Activated CD4-positive, alpha-beta memory T cell treated with anti-CD3 and anti-CD28 coated beads, Interleukin-2, amount 10 ng/mL, durations not matched to agents 7 days and 5 days (primary cell): ENCODE measurements at places on chromosomes 1 and 21.

DNA sequence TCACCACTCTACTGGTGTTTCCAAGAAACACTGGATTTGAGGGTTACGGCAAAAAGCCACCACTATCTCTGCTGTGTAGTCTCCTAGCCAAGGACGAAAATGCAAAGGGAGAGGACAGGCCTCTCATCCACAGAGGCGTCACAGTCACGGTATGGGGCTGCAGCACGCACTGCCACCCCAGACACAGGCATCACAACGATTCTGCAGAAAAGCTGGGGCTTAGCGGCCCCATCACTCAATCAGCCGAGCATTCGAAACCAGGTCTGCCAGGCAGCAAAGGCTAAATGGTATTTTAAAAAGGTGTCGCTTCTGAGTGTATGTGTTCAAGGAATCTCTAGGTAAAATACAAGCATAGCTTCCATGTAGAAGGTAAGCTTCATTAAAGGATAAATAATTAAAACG, 1.4 kb downstream of the RIPK4 start:
- no peak for DNase-seq

GRCh38 chr1:151774256-151774922, 11.1 kb upstream of the MRPL9 start:
- no peak for DNase-seq

DNA sequence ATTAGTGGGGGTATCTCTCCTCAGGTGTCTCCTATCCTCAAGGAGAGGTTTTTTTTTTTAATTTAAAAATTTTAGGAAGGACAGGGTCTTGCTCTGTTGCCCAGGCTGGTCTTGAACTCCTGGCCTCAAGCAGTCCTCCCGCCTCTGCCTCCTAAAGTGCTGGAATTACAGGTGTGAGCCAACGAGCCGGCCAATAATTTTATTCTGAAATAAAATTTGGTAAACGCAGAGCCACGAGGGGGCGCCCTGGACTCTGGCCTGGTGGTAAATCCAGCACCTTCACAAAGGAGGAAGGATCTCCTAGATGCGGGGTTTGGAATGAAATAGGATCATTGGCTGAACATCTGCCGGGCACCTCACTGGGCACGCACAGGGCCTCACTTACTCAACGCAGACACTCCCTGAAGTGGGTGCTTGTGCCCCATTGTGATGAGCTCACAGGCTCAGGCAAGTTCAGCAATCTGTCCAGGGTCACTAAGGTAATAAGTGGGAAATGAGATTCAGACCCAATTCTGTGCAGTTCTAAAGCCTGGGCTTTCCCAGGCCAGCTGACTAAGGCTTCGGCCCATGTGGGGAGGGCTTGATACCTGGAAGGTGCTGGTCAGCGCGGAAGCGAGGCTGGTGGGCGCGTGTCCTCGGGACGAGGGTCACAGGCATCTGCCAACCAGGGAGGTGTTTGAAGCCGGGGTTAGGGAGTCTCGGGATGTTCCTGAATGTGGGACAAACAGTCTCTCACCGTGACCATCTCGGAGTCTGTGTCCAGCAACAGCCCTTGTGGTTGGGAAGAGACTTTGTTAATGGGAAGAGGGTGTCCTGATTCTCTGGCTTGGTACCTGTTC, 32.7 kb upstream of the ETV3 start:
- peak; percentile 56 for DNase-seq

GRCh38 chr1:82492159-82492558, 691.4 kb downstream of the ADGRL2 start:
- DNase-seq: no peak

- DNase-seq: no peak
These were observed 301.9 kb upstream of the RUNX1 start for GRCh38 chr21:35350965-35351364.

DNA sequence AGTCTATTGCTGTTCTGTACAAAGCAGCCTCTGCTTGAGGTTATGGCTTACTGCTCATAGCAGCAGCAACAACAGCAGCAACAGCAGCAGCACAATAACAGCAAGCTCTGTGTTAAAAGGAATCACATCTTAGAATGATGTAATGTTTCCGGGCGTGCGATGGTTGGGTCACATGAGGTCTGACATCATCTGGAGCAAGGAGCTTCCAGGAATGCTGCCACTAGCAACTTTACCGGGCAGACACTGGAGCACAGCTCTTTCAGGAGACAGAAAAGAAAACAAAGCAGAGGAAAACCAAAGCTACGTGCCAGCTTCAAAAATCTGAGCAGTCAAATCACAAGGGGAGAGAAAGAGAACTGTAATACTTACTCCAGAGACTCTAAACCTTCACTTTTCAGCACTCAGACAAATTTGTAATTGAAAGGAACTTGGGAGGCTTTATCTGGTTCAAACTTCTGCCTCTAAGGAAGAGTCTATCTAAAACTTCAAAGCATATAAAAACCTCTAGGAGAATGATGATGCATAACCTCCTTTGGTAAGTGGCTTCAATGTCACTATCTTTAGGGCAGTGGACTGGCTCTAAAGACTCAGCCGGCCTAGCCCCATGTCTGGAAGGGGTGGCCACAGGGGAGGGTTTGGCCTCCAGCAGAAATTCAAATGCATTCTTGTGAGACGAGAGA, 28.3 kb upstream of the RAB3GAP2 start:
- no peak for DNase-seq

DNA sequence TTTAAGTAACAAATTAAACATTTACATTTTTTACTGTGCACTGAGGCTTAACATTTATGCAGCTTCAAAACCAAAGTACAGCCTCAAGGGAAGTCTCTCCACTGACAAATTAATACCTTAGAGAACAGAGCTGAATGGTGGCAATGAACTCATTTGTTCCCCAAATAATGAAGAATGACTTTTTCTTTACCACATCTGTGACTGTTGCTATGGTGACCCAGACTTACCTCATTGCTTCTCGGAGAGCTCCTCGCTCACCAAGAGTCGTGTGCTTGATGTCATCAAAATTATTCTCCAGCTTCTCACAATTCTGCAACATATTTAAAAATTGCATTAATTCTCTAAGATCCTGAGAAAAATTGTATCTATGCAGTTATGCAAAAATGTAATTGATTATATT, 92.9 kb downstream of the DPYD start:
- DNase-seq: no peak

DNA sequence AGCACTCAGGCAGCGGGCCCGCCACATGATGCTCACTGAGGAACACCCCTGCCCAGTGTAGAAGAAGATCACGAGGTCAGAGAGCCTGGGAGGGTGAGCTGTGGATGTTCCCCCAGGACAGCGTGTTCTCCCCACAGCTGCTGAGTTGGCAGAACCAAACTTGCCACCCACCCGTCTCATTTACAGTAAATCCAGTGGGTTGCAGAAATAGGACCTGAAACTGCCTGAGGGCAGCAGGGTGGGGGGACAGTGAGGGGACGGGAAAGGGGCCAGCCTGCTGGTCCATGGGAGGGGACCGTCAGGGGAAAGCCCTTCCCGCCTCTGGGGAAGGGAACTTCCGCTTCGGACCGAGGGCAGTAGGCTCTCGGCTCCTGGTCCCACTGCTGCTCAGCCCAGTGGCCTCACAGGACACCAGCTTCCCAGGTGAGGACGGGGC, at the start of gene C1QB:
TSS of gene C1QB (plus strand) at position 356 of the 436 bp plus-strand sequence. CDS start 6,227 bp downstream, outside the sequence.
- no peak for DNase-seq

DNA sequence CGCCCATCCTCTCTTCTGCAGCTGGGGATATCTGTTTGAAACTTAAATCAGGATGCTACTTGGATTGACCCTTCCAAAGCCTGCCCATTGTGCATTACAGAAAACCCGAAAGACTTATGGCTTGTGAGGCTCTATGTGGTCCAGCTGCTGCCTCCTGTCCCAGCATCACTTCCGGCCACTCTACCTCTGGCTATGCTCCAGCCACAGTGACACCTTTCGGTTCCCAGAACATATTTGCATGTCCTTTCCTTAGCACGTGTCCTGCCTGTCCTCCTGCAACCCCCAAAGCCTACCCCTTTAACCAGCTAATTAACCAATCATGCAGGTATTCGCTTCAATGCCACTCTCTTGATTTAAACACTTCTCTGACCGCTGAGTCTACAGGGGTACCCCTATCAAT, 167.6 kb downstream of the PRDM2 start:
- no peak for DNase-seq

- peak; percentile 95 for DNase-seq
These were observed at the start of gene DHX9 for GRCh38 chr1:182839209-182840066. Gene DHX9 (plus strand): TSS chr1:182839347. CDS start chr1:182842567, 3,220 bp downstream.

DNA sequence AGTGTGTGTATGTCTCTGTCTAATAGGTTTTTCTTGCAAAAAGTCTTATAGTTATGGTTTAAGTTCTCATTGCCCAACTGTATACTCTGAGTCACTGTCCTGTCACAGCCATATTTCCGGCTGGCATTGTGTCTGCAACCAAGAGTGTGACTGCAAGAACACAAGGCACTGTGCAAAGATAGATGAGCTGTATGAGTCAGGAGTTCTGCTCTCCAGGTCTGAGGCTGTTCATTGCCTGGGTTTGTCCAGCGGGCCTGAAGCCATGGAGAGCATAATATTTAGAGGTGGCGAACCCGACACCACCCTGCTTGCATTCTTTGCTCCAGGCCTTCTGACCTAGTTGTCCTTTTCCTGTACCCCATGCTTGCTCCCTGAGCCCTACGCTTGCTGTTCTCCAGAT, 50.9 kb upstream of the CNIH3 start:
- no peak for DNase-seq

- DNase-seq: no peak
These were observed 7.5 kb upstream of the SOX13 start for GRCh38 chr1:204065174-204065985.

- no peak for DNase-seq
These were observed 85.8 kb upstream of the ZNF648 start for GRCh38 chr1:182147136-182147820.

GRCh38 chr1:15936025-15936424, 39.9 kb downstream of the ZBTB17 start:
- DNase-seq: no peak

- no peak for DNase-seq
These were observed 1.7 kb upstream of the ANGPTL7 start for GRCh38 chr1:11187494-11187893.

- no peak for DNase-seq
These were observed 305.8 kb upstream of the ZP4 start for GRCh38 chr1:238196516-238196915.

DNA sequence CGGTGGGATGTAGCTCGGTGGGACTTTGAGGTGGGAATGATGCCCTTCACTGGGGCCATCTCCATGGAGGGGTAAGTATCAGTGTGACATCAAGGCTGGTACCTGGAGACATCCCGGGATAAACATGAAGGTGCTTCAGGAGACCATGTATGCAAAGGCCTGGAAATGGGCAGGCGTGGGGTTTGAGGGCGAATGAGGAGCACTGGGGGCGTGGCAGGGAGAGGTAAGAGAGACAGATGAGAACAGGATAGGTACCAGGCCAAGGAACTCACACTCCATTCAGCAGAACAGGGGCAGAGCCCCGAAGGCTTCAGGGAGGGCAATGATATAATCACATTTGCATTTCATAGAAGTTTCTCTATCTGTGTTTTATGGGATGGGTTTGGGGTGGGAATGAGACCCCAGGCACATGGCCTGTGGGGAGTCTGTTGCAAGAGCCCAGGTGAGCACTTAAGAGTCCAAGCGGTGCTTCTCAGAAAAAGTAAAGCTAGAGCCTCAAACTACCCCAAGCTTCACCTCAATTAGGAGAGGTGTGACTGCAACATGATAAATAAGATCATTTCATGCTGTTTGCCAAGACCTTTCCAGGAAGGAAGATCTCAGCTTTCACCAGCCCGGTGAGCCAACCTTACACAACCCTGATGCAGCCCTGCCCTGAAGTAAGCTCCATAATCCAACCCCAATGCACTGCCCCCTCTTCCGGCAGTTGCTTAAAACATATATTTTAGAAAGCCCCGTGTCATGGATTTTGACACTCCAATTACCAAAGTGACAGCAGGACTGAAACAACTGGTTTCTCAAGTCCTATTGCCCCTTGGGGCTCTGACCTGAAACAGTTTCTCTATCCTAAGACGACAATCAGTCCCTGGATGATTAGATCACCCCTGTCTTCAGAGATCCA, 7.4 kb downstream of the S100A9 start:
- no peak for DNase-seq

GRCh38 chr1:167808104-167808503, 86.3 kb downstream of the MPZL1 start:
- no peak for DNase-seq

DNA sequence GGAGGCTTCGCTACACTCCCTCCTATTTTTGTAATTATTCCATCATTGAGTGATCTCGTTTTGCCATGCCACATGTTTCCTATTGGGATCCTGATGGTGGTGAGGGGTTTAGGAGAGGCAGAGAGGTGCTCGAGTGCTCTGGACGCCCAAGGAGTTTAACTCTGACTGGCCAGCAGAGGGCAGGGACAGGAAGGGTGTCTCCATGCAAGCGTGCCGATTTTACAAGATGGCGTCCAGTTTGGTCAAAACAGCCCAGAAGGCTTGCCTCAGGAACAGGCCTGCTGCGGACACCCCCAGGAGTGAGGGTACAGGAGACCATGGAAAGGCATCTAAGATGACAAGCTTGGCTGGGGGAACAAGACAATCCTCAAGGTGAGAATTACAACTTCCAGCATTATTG, 33.8 kb upstream of the KCNE2 start:
- no peak for DNase-seq

- peak; percentile 73 for DNase-seq
These were observed 45.9 kb downstream of the WDR4 start for GRCh38 chr21:42833439-42833815.

DNA sequence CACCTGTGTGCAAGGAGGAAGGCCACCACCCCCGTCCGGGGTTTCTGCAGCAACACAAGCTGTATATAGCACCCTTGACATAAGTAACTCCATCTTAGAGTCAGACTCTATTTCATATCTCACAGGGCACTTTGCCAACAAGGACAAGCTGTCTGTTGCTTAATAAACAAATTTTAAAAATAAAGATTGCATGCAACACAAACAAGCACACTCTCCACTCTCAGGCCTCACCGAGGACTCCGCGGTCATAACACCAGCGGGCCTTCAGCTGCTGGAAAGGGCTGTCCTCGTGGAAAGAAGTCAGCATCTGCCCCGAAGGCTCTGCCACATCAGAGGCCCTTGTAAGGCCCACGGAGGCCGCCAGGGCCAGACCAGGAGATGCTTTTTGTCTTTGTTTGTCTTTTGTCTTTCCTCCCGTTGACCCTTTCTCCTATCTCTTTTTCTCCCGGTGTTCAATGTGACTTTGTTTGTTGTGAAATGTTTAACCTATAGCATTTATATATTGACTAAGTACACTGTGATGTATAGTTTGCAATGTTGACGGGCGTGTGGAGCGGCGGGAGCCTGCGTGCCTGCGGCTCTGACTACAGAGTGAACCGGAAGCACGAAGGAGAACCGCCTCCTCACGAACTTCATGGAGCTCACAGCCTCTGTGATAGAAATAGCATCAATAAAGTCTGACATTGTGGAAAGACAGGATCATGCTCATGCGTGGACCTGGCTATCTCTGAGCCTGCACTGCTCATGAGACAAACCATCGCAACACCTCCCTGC, 24.1 kb downstream of the MEGF6 start:
- DNase-seq: no peak

- no peak for DNase-seq
These were observed 12.9 kb downstream of the GSTM5 start for GRCh38 chr1:109724933-109725332.
